Adipocyte (in vitro differentiated cells): ENCODE measurements at places on chromosomes 2 and 18.

DNA sequence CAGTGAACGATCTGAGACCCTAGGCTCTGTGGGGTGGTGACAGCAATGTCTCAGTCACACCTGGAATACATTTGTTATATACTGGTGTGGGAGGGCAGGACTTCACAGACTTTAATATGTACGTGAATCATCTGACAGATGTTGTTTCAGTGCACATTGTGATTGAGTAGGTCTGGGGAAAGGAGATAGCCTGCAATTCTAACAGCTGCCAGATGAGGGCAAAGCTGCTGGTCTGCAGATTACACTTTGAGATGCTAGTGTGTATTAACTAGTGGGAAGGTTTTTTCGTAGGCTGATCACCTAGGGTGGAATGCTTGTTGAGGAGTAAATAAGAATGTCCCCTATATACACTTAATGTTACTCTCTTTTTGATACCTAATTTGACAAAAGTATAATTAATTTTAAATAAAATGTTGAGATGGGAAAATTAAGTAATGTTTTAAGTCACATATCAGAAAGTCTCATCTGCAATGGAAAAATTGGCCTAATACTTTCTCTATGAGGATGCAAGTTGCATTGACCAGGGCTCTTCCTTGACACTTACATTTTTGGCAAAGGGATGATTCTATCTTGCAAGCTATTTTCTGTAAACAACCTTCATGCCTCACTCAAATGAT is 496.9 kb upstream of the HNMT start:
- DNase-seq: peak; percentile 24

GRCh38 chr18:1104181-1104881 is 199.7 kb downstream of the ADCYAP1 start:
- peak; percentile 16 for DNase-seq

DNA sequence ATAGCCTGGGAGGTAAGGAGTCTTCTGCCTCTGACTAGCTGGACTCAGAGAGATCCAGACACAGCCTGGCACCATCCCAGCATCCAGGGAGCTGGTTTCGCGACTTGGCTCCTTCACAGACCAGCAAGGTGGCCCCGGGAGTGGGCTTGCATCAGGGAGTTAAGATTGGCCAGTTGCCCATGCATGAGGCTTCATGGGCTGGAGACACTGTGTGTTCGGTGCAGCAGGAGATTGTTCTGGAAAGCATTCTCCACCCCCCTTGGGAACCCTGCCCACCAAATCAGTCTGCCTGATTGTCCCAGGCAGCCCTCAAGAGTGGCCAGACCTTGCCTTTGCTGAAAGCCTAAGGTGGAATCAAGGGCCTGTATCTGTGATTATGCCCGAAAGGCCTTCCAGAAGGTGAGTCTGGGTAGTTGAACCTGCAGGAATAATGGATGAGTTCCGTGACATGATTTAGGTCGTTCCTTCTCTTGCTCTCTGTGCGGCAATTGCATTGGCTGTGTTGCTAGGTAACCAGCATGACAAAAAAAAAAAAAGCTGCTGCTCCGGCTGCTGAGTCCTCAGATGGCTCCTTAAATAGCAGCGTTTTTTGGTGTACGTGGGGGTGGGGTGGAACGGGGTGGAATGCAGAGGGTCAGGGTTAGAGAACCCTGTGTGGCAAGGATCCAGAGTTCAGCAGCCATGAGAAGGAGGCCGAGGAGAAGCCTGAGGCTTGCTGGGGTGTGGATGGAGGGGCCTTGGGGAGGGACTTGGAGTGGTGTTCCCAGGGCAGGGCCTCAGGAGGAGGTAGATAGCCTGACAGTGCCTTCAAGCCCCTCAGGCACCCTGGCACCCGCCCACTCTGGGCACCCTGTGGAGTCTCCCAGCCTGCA is 93.0 kb upstream of the MCFD2 start:
- no peak for DNase-seq

GRCh38 chr18:21064347-21064746 is 47.3 kb downstream of the ROCK1 start:
- DNase-seq: peak; percentile 33

DNA sequence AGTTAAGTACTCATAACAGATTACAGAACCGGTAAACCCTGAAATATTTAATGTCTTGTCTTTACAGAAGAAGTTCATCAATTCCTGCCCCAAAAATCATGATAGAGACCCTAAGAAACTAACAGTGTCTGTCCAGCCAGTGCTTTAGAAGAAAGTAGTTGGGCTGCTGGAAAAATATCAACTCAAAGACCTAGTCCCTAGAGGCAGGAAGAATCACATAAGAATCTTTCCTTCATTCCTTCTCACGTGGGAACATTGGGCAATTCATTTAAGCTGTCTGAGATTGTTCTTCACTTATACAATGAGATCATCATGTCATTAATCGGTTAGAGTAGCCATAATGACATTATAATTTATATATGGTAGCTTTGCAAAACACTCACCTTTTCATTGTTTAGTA is 156.4 kb downstream of the CCBE1 start:
- DNase-seq: peak; percentile 78

- DNase-seq: no peak
Measured at GRCh38 chr2:177403838-177404237, 11.3 kb downstream of the AGPS start.

DNA sequence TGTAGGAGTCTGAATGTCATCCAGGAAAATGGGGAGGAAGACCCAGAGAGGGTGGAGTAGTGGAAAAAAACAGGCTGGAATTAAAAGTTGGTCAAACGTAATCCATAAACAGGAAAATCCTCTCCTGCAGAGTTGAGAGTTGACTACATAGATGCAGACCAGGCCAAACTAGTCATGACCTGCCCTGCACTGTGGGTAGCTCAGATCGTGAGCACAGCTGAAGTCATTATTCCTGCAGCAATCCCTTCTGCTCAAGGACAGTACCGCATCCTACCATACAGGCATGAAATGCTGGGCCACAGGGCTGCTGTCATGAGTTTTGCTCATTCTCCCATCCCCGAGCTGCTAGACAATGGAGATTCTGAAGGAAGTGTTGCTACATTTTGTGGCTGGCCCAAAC is 352.2 kb downstream of the EN1 start:
- no peak for DNase-seq

GRCh38 chr2:143708682-143709081 is 579.5 kb downstream of the ARHGAP15 start:
- no peak for DNase-seq

DNA sequence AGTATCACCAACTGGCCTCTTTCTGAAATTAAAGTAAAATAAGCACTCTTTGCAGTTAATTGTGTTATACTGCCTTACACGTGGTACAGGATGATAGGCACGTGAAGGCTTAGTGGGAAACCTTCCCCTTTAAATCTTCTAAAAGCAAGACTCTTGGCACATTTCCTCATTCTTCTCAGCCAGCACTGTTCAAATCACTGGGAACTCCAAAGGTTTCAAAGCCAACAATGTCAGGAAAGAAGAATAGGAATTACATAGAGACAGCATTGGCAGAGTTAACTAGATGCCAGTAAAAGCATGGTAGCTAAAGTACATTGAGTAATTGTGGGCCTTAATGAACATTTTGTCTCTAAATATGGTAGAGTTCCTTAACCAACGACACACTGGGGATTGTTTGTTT is 96.4 kb downstream of the DTNA start:
- DNase-seq: no peak

GRCh38 chr2:148674063-148675020 is 29.8 kb downstream of the EPC2 start:
- no peak for DNase-seq

- DNase-seq: no peak
Measured at GRCh38 chr18:73891572-73892421, 255.8 kb downstream of the FBXO15 start.

- peak; percentile 75 for DNase-seq
Measured at GRCh38 chr2:61537277-61537949, 743 bp downstream of the XPO1 start.

DNA sequence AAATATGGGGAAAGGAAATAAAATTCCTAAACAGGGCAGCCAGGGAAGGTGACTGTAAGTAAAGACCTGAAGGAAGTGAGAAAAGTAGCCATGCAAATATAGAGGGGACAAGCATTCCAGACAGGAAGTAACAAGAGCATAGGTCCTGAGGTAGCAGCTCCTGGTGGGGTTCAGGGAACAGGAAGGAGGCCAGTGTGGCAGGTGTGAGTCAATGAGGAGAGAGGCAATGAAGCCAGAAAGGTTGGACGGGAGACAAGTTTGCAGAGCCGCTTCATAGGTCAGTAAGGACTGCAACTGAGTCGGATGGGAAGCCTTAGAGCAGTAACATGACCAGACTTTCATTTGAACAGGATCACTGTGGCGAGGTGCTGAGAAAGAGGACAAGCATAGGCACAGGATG is 150.9 kb downstream of the METTL4 start:
- no peak for DNase-seq

- no peak for DNase-seq
Measured at GRCh38 chr18:65938592-65939372, 188.0 kb downstream of the CDH7 start.

DNA sequence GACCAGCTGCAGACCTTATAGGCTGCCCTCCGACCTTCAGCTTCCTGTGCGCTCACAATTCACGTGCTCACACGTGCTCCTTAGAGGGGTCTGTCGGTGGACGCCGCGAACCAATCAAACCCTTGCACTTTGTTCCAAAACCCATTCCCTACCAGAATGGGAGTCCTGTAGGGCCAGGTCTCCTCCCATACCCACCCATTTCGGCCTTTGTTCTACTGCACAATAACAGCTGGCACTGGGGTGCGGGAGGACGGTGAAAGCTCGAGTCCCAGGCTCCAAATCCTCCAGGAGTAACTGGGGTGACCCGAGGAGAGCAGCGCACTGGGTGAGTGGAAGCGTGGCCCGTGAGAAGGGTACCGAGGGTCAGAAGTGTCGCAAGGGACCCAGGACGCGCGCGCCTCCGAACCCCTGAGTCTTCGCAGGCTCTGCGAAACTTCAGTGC is 13.0 kb downstream of the SIX3 start:
- DNase-seq: no peak

DNA sequence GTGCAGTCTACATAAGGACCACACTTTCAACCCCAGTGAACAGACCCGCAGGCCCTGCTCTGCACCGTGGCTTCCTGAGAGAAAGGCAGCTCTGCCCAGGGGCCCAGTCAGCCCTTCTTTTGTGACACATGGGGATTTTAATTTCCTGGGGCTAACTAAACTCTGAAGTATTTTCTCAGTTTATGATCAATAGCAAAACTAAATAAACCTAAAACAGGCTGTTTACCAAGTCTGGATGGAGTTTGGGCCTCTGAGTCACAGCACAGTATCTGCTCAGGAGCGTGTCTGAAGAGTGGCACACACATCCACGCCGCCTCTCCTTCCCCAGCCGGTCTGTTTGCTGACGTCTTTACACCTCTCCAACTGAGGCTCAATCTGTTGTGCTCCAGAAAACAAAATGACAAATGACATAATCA is 72.3 kb downstream of the LDLRAD4 start:
- no peak for DNase-seq

DNA sequence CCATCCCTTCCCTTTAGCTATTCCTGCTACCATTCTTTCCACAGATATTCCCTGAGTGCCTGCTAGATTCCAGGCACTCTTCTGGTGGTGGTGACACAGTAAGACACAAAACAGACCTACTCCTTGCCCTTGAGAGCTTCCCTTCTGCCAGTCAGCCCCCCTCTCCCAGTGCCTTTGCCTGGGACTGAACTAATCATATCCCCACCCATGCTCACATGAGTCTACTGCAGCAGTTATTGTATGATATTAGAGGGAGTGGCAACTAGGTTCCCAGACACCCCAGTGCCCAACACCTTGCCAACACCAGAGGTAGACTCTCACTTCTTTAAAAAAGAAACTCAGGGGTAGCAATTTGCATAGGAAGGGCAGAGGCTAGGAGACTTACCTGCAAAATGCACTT is 7.2 kb upstream of the LBH start:
- no peak for DNase-seq

DNA sequence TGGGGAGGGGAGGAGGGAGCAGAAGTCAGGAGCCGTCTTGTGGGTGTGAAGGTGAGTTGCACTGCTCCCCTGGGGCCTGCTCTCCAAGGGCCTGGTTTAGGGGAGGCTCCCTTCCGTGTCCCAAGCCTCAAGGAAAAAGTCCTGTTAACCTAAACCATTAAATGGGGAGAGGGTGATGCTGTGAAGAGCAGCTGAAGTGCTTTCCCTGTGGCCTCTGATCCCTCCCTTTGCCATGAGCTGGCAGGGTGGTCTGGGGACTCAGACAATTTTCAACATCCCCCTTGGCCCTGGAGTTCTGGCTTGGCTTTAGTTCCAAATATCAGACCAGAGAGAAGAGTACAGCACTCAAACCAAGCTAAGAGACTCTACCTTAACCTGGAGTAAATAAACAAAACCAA is 692 bp upstream of the POMC start:
- no peak for DNase-seq

GRCh38 chr2:72527424-72527823 is 298.4 kb downstream of the EXOC6B start:
- peak; percentile 59 for DNase-seq

DNA sequence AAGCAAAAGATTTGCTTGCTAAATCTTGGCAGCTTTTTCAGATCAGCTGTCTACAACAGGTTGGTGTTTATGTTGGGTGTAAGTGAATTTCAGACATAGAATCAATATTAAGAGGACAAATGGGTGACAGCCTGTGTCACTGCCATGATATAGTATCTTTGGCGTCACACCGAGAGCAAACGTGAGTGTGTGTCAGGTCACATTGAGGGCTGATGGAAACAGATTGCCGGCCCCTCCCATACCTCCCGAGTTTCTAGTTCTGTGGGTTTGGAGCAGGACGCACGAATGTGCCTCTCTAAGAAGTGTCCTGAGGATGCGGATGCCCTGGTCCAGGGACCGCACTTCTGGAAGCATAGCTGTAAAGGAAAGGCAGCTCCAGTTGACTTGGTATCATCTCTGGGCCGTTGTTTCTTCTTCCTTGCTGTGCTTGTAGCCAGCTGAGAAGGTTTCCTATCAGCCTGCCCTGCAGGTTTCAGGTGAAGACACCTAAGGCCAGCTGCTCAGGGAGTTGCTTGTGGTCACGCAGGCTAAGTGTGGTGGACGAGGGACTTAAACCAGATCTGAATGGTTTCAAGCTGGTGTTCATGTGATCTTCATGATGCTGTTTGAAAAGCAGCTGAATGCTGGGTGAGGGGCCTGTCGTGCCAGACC is 6.4 kb downstream of the AGAP1 start:
- DNase-seq: no peak

DNA sequence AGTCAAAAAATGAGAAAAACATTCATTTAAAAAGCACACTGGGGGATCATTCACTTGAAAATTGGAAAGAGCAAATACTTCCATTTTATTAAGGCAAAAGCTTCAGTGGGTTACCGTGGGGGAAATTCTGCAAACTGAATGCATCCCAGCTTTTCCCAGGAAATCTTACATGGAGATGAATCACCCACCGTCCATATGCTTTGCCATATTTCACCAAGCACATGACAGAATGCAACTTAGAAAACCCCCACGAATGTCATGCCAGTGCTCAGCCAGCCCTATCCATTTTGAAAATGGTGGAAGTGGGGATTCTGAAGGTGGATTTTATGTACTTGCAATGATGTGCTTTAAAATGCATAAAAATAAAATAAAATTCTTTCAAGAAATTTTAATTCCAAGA is 485.5 kb upstream of the ID2 start:
- DNase-seq: no peak
